ENCODE measurements at places on chromosomes 6 and 20.
A peak's percentile ranks its signal among the peaks of the same experiment; 100 is the strongest.

DNA sequence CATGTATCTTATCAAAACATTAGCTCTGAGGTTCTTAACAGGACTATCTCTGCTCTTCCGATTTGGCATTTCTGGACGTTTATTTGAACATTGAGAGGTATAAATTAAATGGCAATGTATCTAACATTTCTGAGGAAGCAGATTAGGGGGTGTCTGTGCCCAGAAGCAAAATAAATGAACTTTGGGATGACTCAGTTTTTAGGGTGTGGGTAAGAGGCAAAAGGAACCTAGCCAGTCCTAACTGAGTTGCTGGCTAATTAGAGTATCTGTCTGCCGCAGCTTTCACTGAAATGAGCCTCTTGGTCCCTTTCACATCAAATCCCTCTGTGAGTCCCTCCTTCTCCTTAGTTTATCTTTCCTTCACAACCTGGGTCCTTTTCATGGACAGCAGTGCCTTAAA is 1.1 kb downstream of the RNF144B start:
- DNase-seq = no peak

GRCh38 chr6:128494440-128494839 is 26.0 kb downstream of the PTPRK start:
- no peak for DNase-seq

DNA sequence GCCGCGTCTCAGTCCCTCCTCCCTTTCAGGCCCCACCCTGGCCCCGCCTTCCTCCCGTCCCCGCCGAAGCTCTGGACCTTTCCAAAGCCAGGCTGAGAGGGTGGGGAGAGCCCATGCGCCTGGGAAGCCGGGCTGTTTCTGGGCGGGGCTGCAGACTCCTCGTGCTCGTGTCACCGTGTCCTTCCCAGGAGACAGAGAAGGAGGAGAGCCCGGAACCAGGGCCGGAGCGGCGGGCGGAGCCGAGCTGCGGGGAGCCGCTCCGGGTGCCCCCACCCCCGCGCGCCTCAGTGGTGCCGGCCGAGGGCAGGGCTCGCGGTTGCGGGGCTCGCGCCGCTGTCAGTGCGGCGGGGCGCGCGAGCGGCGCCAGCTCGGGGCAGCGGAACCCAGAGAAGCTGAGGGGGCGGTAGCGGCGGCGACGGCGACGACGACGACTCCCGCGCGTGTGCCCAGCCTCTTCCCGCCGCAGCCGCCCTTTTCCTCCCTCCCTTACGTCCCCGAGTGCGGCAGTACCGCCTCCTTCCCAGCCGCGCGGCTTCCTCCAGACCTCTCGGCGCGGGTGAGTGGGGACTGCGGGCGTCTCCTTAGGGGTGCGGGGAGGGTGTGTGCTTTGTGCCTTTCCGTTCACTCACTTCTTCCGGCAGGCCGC is at the start of gene RALY:
RALY (plus strand) TSS at position 336 of the 646 bp plus-strand sequence. CDS start 78,164 bp downstream, outside the sequence.
- peak; percentile 92 for DNase-seq

- peak; percentile 18 for DNase-seq
These were observed 171.4 kb downstream of the GMPR start for GRCh38 chr6:16409531-16410441.

DNA sequence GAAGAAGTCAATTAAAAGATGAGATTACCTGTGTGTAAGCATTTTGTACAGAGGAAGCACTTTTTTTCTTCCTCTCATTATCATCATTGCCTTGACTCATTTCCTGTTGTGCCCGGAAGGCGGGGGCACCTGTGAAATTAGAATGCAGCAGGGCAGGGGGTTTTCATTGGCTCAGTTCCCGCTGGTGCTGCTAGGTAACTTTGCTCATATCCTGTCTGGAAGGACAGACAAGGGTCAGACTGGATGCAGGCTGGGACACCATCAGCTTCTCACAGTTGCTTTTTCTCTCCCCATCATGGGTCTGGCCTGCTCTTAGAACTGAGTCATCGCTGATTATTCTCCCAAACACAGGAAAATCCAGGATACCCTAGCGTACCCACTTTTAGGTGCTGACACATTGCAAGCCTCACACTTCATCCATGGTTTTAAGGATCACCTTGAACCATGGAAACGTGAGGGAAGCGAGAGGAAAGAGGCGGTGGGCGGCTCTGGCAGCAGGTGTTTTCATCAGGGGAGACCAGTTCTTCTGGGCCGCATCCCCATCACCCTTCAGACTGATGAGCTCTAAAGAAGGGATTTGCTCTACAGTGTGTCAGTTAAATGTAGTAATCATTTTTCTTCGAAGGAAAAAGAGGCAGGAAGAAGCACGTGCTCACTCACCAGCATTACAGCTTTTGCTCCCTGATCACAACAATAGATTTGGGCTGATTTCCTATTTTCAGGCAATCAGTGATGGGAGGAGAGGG is 195.7 kb upstream of the SASH1 start:
- DNase-seq = no peak

- DNase-seq = no peak
These were observed 509.2 kb downstream of the FRK start for GRCh38 chr6:115551527-115551926.

DNA sequence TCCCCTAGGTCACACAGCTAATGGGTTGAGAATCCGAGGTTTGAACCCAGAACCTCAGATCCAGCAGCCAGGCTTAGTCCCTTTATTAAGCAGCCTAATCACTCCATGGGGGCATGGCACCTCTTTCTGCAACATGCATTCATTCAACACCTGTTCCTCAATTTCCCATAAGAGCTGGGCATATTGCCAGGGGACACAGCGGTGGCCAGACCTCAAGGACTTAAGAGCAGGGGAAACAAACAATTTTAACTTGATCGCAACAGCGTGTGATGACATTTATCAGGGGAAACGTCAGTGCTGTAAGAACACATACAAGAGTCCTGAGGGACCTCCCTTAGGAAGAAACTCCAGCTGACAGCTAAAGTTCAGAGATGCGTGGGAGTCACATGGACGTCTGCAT is 267.4 kb upstream of the CDH4 start:
- DNase-seq = no peak

- DNase-seq = no peak
These were observed 181.3 kb downstream of the THBS2 start for GRCh38 chr6:169072127-169073042.

GRCh38 chr20:43982886-43983285 is 68.2 kb downstream of the TOX2 start:
- no peak for DNase-seq

GRCh38 chr6:42333612-42334011 is 116.0 kb upstream of the MRPS10 start:
- DNase-seq = no peak

GRCh38 chr6:154767003-154767723 is 33.9 kb downstream of the SCAF8 start:
- no peak for DNase-seq

Measured in activated CD8-positive, alpha-beta memory T cell treated with anti-CD3 and anti-CD28 coated beads for 1 hour (primary cell).